ENCODE measurements at places on chromosomes 6 and 20.

- no peak for DNase-seq
Observed at GRCh38 chr20:32241807-32242206, 34.1 kb downstream of the POFUT1 start.

DNA sequence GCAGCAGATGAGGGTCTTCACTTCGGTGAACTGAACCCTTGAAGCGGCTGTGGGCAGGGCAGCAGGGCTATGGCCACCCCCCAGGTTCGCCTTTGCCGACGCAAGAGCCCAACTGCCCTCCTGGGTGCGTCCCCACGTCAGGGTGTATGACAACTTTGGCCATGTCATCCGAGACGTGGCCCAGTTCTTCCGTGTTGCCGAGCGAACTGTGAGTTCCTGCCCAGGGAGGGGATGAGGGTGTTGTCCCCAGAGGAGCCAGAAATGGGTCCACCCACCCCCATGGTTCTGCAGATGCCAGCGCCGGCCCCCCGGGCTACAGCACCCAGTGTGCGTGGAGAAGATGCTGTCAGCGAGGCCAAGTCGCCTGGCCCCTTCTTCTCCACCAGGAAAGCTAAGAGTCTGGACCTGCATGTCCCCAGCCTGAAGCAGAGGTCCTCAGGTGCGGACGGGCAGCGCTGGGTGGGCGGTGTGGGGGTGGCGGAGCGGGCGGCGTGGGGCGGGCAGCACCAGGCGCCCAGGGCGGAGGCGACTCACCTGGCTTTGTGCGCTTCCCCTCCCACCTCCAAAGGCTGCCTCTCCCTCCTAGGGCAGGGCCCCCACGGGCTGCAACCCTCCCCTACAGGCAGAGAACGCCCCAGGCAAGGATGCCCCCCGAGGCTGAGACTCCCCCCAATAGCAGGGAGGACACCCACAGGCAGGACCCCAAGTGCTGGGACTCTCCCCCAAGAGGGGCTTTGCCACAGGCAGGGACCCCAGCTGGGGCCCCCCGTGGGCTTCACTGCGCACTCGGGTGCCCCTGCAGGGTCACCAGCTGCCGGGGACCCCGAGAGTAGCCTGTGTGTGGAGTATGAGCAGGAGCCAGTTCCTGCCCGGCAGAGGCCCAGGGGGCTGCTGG, 6.2 kb upstream of the TNFRSF6B start:
- DNase-seq: no peak

DNA sequence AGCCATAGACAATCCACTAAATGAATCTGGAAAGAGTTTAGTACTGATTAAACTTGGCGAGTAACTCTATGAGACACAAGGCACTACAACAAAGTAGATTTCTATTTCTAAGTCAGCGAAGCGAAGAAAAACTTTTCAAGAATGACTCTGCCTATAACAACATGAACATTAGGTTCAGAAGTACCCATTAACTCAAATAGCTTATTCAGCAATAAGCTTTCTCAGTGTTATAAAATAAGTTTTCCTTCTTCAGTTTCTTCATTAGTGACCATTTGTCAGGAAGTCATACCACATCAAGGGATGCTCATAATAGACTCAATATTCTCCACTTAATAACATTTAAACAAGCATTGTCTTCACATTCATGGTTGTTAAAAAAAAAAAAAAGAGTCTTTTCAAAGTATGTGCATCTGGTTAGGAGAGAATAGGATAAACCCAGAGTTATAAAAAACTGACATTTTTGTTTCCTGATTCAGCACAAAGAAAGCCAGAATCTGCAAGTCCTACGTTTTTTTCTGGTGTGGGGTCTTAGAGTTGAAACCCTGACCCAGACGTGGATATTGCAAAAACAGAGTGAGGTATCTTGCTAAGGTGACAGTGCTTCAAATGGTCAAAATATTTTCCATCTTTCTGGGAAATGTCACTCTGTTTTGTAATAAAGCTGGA, 148.2 kb upstream of the PREP start:
- DNase-seq: no peak

DNA sequence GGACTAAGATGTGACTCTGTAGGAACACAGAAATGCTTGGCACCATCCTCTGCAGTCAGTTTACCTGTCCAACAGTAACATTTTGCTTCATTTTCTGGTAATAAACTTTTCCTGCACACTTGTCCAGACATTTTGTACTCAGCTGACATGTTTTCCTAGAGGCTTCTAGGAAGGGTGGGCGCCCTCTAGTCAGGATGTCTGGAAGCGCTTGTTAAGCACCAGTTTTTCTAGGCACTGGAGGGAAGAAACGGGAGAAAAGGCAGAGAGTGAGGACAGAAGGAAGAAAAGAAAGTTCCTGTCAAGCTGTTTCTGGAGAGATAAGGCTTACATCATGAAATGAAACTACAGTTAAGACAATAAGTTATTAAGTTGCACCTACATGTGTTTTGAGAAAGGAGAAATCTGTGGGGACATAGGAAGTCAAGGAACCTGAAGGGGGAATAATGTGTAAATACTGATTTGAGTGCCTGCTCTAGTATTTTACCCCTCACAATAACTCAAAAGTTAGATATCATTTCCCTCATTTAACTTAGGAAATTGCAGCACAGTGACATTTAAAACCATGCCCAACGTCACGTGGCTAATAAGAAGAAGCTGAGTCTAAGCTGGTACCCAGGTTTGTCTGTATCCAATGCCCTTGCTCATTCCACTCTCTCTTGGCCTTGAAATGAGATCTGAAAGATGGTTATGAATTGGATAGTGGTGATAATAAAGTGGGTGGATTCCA, 42.7 kb upstream of the TNFRSF21 start:
- no peak for DNase-seq

- DNase-seq: no peak
Observed at GRCh38 chr20:62211216-62211615, 8.9 kb downstream of the HRH3 start.

DNA sequence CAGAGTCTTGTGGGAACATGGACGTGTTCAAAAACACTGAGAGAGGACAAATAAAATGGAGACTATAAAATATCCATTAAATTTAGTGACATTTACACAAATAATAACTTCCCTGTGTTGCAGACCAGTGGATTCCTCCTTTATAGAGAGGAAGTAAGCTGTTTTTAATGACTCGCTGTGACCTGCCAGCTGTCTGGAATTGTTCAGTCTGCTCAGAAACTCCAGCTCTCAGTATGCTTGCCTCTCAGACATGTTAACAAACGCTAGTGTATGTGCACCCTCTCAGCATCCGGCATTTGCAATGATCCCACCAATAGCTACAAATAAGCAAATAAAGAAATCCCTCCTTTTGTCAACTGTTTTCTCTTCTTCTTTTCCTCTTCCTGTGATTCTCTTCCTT, 158.0 kb upstream of the TCF21 start:
- no peak for DNase-seq

- DNase-seq: no peak
Observed at GRCh38 chr20:25158043-25158442, 37.5 kb upstream of the ENTPD6 start.

GRCh38 chr6:75223428-75223827, 17.6 kb upstream of the COL12A1 start:
- DNase-seq: no peak

- no peak for DNase-seq
Observed at GRCh38 chr6:116102873-116103272, 2.2 kb downstream of the NT5DC1 start.

DNA sequence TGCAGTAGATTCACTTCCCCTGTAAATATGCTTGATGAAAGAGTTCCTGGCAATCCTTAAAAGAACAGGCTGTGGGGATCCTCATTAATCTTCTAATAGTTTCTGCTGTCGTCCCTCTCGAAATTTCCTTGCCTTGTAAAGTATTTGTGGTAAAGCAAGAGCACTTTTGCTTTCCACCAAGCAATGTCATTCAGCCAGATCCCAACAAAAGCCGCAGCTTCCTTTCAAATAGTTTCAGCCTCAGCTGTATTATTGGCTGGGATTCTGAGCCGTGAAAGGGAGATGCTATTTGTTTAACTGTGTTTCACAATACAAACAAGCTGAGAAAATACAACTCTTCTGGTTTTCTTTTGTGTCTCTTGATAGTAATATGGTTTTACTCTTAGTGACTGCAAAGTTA, 48.9 kb upstream of the EPHA7 start:
- no peak for DNase-seq

- DNase-seq: no peak
Observed at GRCh38 chr6:76422511-76423213, 350.2 kb upstream of the IMPG1 start.

DNA sequence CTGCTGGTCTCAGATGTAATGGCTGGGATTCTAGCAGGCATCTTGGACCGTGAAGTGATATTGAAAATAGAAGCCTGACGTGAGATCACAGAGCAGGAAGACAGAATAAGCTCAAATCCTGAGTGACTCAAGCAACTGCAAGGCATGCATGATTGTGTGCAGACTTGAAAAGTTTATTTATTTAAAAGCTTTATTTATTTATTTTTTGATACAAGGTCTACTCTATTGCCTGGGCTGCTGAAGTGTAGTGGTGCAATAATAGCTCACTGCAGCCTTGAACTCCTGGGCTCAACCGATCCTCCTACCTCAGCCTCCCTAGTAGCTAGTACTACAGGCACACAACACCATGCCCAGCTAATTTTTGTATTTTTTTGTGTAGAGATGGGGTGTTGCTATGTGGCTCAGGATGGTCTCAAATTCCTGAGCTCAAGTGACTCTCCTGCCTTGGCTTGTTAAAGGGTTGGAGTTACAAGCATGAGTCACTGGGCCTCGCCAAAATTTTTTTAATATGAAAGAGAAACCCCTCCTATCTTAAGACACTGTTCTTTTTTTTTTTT, 40.1 kb upstream of the RNF144B start:
- no peak for DNase-seq
